ENCODE measurements at places on chromosomes 3 and 15. TPM values are rescaled to one million over a fixed set of nuclear protein-coding genes. Genes with fewer than 3 reads are reported as not detected.

DNA sequence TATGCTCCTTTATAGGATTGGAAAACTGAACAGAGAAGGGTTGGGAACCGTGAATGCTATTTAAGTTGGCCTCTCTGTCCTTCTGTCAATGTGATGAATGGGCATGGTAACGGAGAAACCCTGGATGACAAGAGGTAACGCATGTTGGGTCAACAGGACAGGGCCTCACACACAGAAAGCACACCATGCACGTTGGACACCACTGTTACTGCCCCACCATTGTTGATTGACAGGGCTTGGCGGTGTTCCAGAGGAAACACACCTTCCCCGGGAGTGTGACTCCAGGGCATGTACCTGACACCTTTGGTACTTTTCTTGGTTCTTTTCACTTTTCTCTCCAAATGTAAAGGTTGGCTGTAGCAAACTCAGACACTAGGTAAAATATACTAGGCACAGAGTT is 548.5 kb downstream of the OCA2 start:
- DNase-seq: no peak
- H3K4me3 ChIP-seq: no peak overlapping the region
- H3K4me1 ChIP-seq: no peaks in the 10 kb centered on the region
- no peak overlapping the region for H3K27ac ChIP-seq
- H3K36me3 ChIP-seq: no peaks in the 10 kb centered on the region

DNA sequence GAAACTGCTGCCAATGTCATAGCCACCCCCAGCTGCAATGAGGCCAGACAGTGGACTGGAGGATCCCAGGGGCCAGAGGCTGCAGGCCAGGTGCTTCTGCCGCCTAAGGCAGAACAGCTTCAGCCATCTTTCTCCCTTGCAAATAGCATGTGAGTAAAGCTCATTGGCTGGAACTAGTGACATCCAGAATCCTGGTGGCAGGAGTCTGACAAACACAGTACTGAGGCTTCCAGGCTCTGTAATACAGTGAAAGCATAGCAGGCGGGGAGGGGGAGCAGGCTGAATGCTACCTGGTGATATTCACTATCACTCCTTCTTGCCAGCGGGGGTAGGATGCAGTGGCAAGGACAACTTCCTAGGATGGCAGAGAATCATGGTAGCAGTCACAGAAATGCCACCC is 36.5 kb upstream of the TBC1D21 start:
- H3K4me1 ChIP-seq: no peaks in the 10 kb centered on the region
- H3K27me3 ChIP-seq: peaks cover 2% of the 10 kb centered on the region
- no peak for DNase-seq
- H3K36me3 ChIP-seq: no peaks in the 10 kb centered on the region
- no peak overlapping the region for H3K27ac ChIP-seq

GRCh38 chr15:72112805-72113204 is 5.1 kb downstream of the MYO9A start:
- H3K36me3 ChIP-seq: no peaks in the 10 kb centered on the region
- DNase-seq: no peak
- H3K4me3 ChIP-seq: no peak overlapping the region
- no peaks in the 10 kb centered on the region for H3K4me1 ChIP-seq
- no peaks in the 10 kb centered on the region for H3K27me3 ChIP-seq

- no peak overlapping the region for H3K4me3 ChIP-seq
- no peaks in the 10 kb centered on the region for H3K36me3 ChIP-seq
- no peaks in the 10 kb centered on the region for H3K4me1 ChIP-seq
- DNase-seq: no peak
- H3K27me3 ChIP-seq: no peaks in the 10 kb centered on the region
Observed at GRCh38 chr15:28993051-28993719, 107.4 kb downstream of the APBA2 start.

- DNase-seq: no peak
- no peaks in the 10 kb centered on the region for H3K27me3 ChIP-seq
- no peaks in the 10 kb centered on the region for H3K36me3 ChIP-seq
- H3K27ac ChIP-seq: no peak overlapping the region
Observed at GRCh38 chr3:1056744-1057143, 36.1 kb upstream of the CNTN6 start.

DNA sequence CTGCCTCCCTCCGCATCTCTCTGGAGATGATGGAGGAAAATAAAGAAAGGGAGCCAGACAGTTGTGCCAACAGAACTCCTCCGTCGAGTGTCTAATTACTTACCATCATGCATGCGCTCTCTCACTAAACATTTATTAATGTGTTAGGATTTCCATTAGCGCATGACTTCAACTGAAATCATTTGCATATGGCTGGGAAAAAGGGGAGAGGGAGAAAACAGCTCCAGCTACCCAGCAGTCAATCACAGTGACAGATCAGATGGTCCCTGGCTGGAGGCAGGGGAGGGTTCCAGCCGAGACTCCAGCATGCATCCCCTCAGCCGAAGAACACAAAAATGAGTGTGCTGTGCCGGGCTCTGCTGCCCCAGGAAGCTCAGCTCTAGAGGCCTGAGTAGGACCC is 6.8 kb upstream of the RHO start:
- H3K27me3 ChIP-seq: no peaks in the 10 kb centered on the region
- no peak overlapping the region for H3K27ac ChIP-seq
- no peaks in the 10 kb centered on the region for H3K4me1 ChIP-seq
- H3K4me3 ChIP-seq: no peak overlapping the region

DNA sequence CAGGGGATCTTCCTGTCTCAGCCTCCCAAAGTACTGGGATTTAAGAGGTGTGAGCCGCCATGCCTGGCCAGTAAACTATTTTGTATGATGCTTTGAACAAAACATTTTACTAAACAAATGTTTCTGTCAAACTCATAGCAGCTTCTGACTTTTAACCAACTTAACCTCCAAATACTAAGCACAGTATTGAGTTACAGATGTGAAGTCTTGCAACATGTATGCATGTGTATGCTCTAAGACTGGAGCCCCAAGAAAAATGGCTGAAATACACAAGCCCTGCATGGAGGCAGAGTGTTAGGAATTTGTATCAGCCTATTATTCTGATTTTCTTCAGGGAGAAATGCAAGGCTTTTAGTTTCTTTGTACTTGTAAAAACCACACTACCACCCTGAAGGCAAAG is 137.1 kb downstream of the CBLB start:
- peaks cover 3% of the 10 kb centered on the region for H3K36me3 ChIP-seq
- no peaks in the 10 kb centered on the region for H3K4me1 ChIP-seq
- no peak overlapping the region for H3K27ac ChIP-seq
- DNase-seq: no peak

DNA sequence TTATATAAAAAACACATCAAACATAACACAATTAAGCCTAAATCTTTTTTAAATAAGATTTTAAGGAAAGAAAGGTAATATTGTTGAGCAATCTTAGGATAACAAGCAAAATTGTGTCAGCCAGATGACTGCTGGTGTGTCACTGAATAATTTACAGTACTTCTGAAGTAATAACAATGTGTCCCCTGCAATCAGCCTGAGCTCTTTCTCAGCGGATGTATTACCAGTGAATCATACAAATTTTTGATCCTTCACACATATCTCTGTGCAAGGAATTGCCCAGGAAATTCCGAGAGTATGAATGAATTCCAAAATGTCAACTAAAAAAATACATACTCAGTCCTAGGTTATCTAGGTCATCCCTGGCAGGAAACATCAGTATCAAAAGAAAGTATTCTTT is 76.6 kb upstream of the PTX3 start:
- no peak overlapping the region for H3K27ac ChIP-seq
- no peak overlapping the region for H3K4me3 ChIP-seq
- no peaks in the 10 kb centered on the region for H3K36me3 ChIP-seq
- H3K27me3 ChIP-seq: no peaks in the 10 kb centered on the region

- H3K36me3 ChIP-seq: no peaks in the 10 kb centered on the region
- no peaks in the 10 kb centered on the region for H3K4me1 ChIP-seq
- no peak overlapping the region for H3K27ac ChIP-seq
- no peak for DNase-seq
- no peak overlapping the region for H3K4me3 ChIP-seq
Observed at GRCh38 chr3:27464646-27465045, 19.5 kb downstream of the SLC4A7 start.

GRCh38 chr15:50126072-50126471 is 7.0 kb upstream of the ATP8B4 start:
- DNase-seq: no peak
- no peaks in the 10 kb centered on the region for H3K27me3 ChIP-seq
- H3K4me1 ChIP-seq: no peaks in the 10 kb centered on the region
- no peak overlapping the region for H3K4me3 ChIP-seq
- no peak overlapping the region for H3K27ac ChIP-seq

Gene OR5K2
- not detected for total RNA-seq

Gene SERPINI2
- not detected for total RNA-seq

Gene KCNMB2
- 0.59 TPM for total RNA-seq

Gene GOLGA8G
- total RNA-seq: not detected

Gene EPHA3
- 3.7 TPM for total RNA-seq

Gene PLA2G4E
- not detected for total RNA-seq

Gene PLS1
- 15.7 TPM for total RNA-seq

Gene CDCP1
- 1.9 TPM for total RNA-seq

Gene SCN11A
- total RNA-seq: 0.48 TPM
